T-helper 9 cell (primary cell): ENCODE measurements at places on chromosomes 2 and 18.

GRCh38 chr2:154402213-154402612 is 296.3 kb upstream of the KCNJ3 start:
- DNase-seq: no peak

DNA sequence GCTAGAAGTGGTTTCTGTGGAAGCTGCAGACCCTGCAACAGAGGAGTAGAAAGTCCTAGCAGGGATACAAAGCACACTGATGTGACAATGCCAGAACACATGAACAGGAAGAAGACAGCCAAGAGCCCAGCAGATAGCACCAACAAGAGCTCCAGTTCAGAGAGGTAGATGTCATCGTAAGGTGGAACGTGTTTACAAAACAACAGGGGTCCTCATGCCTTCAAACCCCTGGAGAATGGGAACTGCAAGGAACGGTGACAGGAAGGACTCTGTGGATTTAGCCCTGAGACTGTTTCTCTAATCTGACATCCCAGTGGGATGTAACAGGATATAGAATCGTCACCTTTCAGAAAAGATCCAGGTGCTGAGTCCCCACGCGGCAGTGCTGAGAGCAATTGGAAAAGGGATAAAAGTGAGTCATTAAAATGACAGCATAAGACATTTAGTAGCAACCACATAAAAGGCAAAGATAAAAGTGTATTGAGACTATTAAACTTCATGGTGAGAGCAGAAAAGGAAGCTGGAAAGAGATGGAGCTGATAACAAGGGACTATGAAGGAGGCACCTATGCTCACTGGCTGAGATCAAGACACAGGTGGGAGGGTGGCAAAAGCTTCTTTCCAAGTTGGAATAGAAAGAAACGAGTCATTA is 195.2 kb downstream of the FBXO15 start:
- DNase-seq: no peak

GRCh38 chr2:100812116-100812515 is 7.8 kb upstream of the NPAS2 start:
- DNase-seq: no peak

DNA sequence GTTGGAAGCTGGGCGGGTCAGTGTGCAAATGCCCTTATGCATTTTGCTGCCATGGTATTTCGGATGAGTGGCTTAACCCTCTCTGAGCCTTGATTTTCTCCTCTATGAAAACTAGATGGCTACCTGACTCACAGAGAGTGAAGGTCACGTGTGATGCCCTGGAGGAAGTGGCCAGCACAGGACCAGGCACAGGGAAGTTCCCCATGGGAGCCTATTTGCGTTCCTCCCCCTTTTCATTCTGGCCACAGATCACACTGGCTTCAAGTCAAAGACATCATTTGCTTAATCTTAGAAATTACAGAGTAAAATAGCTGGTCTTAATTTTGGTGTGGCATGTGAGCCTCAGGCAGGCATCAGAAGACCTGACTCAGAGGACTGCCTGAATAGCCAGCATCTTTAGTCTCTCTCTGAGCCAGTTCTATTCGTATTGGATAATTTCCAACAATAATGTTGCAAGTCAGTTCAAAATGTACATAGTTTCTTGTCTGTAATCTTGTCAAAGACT is 57.6 kb upstream of the CD302 start:
- no peak for DNase-seq

DNA sequence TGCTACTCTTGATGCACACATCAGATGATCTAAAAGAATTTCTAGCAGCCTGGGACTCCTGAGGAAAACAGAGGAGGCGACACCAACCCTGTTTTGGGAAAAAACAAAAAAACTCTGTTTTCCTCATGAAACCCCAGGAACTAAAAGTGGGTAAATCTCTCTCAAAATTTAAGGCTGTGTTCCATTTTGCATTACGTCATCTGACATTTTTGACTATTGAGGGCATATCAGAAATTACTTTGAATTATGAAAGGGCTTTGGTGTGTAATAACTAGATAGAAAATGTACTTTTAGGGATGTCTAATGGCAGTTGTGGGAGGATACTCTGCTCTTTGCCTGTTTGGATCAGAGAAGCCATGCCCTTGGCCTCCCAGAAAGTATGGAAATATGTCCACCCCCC is 963.0 kb downstream of the CNTNAP5 start:
- DNase-seq: no peak

GRCh38 chr2:112050316-112050715 is 4.8 kb upstream of the TMEM87B start:
- no peak for DNase-seq

DNA sequence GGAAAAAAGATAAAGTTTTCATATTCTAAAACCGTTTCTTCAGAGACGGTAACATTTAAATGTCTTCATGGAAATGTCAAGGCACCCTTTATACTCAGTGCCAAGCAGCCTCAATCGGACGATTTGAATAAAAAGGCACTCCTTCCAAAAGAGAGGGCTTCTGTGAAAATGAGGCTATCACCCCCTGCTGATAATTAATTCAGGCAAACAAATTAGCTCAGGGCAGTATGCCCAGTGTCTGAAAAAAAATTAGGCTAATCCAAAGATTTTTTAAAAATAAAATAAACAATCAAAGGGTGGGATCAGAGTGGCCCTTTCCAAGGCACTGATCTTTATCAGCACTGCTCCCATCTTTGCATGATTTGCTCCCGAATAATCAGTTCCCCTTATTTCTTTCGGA is 151.0 kb upstream of the PID1 start:
- no peak for DNase-seq

DNA sequence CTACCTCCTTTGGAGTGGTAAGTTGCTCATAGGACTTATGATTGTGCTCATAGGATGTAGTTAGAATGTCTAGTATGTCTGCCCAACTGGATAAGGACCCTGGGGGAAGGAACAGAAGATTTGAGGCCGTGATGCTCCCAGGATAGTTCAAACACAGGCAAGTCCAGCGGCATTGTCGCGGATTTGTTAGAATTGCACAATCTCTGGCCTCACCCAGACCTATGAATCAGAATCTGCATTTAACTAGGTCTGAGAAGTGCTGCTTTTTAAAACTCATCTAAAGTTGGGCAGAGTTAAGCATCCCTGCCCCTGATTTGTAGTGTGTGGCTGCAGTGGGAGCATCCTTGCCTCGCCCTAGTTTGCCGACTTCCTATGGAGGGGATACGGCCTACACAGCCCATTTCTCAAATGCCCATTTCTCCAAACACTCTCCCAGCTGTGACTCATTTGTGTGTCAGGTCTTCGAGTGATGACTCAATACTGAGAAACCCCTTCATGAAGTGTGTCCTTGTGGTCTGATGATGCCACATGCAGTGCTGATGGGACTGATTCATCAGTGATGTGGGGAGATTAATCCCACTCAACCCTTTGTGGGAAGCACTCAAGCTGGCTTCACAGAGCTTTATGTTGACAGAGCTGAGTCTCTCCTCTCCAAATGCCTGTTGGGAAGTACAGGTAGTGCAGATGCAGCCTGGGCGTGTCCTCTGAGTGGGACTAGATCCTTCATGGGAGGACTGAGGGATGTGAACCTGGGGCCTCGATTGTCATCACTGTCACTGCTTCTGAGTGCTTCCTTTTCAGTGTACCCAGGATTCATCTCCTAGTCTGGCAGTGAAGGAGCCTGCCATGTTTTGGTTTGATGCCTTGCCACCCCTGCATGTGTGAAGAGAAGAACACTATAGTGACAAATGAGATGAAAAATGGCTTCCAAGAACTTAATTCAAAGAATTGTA is 18.7 kb downstream of the SMIM21 start:
- DNase-seq: no peak

DNA sequence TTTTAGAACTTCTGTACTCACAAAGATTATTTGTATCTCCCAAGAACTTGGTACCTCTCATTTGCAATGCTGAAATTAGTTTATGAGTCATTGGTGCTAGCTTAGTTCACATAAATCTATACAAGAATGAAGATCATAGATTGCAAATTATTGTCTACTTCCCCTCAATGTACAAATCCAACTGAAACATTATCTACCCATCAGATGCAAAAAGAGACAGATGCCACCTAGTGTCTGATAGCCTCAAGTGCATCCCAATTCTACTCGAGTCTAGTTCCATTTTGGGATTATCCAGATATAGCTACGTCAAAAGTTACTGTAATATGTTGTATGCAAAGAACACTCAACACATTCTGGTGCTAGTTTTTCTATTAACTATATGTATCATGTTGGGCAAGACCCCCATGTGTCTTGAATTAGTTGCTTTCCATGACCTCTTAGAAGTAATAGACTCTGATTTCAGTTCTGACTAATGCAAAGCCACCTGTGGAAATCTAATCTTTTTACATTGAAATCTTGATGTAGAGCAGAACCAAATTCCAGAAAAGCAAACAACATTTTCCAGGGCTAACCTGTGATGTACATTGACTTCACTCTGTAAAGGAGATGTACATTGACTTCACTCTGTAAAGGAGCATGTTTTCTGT is 210.0 kb downstream of the RBM43 start:
- DNase-seq: no peak

- no peak for DNase-seq
Measured at GRCh38 chr18:10365021-10365500, 89.4 kb upstream of the APCDD1 start.

- no peak for DNase-seq
Measured at GRCh38 chr18:27185025-27185763, at the start of gene CHST9. TSS of gene CHST9 (minus strand) at chr18:27185308. CDS start at chr18:27142809, 42,499 bp downstream.

- no peak for DNase-seq
Measured at GRCh38 chr2:119066272-119066804, 92.2 kb downstream of the C1QL2 start.

DNA sequence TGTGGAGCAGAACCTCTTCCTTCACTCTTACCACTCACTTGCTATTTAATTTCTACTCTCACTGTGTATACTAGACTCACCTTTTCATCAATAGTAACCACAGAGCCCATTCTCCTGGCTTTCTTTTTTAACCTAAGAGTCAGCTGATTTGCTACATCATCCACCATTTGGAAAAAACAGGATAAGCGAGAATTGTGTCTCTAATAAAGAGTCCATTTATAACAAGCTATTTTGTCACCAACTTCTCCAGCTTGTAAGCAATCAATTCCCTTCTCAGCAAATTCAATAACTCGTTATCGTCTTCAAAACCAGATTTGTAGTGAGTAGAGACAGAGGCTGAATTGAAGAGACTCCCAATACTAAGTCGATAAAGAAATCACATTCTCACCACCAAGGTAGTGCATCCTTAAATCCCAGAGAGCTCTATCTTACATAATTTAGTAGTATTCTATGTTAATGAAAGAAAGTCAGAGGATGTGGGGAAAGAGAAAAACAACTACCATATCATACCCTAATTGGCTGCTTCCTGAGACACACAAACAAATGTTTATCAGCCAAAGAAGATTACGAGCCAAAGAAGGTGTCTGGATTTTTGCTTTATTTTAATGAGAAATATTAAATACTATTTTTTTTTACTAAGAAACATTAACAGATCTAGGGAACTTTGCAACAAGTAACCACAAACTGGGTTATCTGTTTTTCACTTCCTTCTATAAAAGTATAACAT is 52.5 kb upstream of the SPTBN1 start:
- DNase-seq: no peak

DNA sequence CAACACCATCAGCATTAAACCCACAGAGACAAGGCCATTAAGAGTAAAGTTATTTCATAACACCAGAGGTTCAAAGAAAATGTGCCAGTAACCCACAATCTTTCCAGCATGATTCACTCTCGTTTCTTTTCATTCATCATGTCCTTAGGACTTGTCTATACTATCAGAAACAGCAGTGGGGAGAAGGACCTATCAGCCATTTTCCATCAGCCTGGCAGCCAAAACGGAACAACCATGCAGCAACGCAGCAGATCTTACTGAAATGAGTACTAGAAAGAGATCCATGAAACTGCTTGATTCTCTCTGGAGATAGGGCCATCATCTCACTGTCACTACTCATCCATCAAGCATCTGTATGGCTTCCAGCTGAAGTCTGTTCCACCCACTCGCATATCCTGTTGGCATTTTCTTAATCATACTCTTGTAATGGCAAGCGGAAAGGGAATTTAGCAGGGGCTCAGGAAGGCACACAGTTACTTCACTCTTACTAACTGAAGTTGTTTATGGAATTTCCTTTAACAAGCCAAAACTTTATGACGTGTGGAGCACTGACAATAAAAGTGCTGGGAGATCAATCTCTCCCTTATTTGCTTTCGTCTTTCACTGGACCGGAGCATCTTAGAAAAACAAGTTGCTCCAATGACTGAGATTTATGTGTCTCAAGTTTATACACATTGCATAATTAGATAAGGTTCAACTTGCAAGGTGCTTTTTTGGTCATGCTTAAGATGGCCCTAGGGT is 69.7 kb downstream of the EPHA4 start:
- no peak for DNase-seq

DNA sequence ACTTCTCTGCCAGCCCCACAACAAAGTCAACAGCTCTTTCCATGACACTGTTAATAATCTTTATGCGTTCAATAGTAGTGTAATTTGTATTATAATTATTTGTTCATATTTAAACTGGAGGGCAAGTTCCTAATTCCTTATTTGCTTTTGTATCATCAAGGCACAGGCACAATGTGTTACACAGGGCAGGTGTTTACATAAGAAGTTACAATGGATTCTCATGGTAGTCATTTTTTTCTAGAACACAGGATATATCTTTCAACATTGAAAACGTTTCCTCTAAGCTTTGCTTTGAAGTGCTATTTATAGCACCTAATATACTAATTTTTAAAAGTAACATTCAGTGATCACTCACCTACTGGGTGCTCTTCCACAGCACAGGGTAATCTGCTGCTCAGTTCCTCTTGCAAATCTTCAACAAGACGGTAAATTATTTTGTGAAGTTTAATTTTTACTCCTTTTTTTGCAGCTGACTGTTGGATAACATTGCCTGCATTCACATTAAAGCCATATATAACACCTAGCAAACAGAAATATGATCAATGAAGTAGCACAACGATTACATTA is 7.3 kb downstream of the RPS27A start:
- no peak for DNase-seq

DNA sequence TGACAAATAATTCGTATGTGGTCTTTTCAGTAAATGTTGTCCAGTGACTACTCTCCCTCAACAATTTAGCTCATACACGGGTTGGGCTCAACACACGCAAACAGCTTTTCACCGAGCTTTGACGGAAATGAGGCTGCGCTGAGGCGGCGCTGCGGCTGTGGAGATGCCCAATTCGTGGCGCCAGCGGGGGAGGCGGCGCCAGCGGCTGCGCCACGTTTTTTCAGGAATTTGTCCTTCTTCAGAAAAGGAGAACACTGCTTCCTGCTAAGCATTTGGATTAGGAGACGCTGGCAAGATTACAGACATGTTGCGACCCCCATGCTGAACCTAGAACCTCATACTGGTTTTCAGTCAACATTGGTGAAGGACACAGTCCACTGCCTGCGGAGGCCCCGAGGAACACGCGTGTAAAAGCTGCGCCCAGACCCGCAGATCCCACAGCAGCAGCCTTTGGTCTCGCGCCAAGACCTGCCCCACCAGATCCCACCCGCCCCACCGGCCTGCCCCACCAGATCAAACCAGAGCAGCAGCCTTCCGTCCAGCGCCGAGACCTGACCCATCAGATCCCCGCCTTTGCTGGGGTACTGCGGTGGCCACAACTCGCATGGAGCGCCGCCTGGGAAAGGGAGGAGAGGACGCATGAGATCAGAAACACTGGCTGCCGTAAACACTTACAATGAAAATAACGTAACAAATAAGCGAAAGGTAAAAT is 173.8 kb downstream of the TMEM18 start:
- DNase-seq: no peak
